ENCODE measurements at places on chromosomes 12 and 14.

GRCh38 chr12:132619386-132620112, 973 bp downstream of the P2RX2 start:
- DNase-seq: no peak

GRCh38 chr12:92294676-92295440, 149.2 kb upstream of the BTG1 start:
- DNase-seq: no peak

DNA sequence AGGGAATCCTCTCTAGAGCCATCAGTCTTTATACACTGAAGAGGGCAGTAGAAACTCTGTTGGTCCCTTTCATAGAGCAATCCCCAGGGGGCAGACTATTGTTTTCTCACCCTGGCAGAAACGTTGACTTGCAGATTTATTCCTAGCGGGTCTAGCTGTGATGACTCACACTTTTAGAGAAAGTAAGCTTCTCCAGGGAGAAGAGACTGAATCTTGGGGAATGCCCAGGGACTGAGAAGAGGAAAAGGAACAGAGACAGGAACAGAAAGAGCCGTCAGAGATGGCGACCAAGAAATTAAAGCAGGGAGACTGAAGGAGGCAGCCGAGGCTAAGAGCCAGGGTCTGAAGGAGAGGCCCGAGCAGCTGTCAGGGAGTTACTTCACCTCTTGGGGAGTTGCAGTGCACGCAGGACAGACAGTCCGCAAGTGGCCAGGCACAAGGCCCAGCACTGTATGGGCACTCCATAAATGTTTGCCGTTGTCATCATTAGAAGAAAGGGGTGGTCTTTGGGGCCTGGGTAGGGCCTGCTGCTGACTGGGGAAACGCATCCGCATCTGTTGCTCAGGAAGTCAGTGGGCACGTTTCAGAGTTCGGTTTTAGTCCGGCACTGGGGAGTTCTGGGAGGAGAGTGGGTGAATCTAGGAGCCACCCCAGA, 13.0 kb downstream of the PLEKHG6 start:
- peak; percentile 85 for DNase-seq

DNA sequence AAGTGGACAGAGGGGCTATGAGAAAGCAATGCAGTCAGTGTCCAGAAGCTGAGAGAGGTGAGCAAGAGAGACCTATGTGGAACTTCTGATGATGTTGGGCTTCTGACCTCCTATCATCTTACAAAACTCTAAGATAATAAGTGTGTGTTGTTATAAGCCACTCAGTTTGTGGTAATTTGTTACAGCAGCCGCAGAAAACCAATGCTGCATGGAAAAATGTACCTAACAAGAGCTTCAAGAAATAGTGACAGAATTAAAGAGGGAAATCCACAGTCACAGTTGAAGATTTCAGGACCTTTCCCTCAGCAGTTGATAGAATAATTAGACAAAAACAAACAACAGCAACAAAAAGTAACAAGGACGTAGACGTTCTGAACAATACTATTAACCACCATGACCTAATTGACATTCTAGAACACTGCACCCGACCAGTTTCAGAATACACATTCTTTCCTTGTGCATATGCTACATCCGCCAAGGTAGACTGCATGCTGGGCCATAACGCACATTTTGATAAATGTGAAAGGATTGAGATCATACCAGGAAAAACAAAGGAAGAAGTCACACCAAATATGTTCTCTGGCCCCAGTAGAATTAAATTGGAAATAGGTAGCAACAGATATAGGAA, 1.8 kb upstream of the EVL start:
- no peak for DNase-seq

GRCh38 chr12:118356809-118357256, 15.9 kb downstream of the TAOK3 start:
- DNase-seq: peak; percentile 85

DNA sequence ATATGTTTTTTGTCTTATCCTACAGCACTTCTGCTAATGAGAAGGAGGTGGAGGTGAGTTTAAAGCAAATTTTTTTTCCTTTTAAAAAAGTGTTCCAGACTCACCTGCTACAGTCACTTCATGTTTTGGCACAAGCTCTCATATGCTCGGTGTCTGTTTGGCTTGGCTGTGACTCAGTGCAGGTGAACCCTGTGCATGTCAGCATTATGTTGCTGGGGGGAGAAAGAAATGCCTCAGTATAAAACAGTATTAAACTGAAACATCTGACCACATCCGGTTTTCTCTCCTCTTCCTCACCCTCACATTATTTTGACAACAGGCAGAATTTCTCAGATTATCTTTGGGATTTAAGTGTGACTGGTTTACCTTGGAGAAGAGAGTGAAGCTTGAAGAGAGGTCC, 105.2 kb downstream of the DNAI7 start:
- no peak for DNase-seq

GRCh38 chr14:55399852-55400251, 11.8 kb downstream of the ATG14 start:
- no peak for DNase-seq

- no peak for DNase-seq
Measured at GRCh38 chr12:89566615-89567014, 40.8 kb upstream of the POC1B start.

- DNase-seq: no peak
Measured at GRCh38 chr14:52148371-52148770, 79.5 kb upstream of the NID2 start.

DNA sequence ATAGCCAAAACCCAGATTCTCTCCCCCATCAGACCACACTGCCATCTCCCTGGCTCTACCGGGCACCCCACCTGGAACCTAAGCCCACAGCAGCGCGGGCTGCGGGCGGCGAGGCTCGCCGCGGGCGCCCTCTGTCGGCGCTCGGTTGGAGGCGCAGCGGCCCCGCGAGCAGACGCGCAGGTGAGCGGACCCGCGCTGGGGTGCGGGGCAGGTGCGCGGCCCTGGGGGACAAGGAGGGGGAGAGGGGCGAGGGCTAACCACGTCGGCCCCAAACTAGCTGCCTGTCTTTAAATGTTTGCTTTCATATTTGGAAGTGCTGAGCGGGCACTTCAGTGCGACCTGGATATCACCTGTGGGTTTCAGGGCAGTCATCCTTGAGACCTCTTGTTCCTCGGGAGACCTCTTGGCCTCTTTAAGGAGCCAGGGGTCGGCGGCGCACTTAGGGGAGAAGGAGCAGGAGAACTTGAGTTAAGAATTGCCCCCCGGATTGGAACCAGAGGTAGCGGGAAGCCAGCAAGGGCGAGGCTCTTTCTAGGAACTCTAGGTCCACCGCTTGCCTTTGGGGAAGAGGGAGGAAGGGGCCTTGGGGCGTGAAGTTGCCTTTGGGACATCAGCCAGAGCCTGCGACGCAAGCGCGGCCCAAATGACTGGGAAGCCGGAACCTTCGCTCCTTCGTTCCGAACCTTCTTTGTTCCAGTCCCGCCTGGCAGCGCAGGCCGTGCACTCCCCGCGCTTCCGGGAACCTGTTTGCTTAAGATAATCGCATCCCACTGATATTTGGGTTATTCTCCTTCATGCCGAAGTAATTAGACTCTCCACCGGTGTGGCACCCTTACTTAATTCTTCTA, 78.7 kb downstream of the NEDD1 start:
- no peak for DNase-seq

DNA sequence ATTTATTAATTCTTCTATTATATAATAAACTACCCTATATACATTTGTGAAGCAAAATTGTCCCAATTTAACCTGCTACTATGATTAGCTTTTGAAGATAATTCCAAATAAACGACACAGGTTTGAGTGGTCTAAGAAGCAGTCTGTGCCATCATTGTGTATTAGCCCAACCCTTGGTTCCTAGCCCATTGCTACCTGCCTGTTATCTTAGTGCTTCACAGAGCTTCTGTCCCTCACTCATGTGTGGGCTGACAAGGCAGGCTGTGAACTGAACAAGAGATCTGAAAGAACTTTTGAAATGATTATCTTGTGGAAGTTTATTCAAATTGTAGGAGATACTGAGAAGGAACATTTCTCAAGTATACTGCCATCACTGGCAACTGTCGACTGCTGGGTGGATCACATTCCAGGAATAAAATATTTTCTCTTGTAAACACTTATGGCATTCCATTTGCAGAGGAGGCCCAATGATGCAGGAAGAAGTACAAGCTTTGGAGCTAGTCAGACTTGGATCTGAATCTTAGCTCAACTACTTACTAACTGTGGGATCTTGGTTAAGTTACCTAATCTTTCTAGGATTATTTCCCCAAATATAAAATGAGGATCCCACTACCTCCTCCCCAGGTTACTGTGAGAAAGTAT, 7.8 kb upstream of the MTERF2 start:
- DNase-seq: peak; percentile 48

GRCh38 chr12:65756956-65757511, 67.2 kb upstream of the HMGA2 start:
- no peak for DNase-seq

DNA sequence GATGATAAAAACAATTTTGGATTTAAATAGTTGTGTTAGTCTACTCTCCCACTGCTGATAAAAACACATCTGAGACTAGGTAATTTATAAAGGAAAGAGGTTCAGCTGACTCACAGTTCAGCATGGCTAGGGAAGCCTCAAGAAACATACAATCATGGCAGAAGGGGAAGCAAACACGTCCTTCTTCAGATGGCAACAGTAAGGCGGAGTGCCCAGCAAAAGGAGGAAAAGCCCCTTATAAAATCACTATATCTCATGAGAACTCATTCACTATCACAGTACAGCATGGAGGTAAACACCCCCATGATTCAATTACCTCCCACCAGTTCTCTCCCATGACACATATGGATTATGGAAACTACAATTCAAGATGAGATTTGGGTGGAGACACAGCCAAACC, 632.1 kb downstream of the SLC16A7 start:
- DNase-seq: no peak

DNA sequence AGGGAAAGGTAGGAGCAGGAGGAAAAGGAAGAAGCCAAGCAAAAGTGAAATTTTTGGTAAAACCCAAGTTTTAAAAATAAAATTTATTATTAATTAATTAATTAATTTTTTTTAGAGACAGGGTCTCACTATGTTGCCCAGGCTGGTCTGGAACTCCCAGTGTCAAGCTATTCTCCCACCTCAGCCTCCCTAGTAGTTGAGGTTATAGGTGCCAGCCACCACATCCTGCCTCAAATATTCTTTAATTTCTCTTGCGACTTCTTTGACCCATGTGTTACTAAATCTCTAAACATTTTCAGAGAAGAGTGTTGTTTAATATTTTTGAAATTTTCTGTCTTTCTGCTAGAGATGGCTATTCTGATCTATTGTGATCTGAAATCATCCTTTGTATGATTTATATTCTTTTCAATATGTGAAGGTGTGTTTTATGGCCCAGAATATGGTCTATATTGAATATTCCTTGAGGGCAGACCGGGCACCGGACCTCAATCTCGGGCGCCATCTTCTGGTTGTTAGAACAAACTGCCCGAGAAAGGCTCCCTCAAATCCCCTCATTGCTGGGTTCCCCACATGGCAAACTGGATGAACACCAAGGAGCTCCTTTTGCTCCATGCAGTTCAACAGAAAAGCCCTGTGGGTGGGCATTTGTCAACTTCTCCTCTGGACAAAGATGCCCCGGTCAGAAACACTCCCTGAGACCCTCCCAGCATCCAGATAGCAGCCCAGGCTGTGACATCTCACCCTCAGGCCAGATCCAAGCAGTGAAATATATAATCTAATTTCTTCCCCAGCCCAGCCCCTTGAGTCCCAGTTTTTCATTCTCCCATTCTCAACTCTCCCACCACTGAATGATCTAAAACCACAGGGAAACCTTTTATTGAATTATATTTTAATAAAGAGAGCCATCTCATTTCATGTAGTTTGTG, 110.5 kb downstream of the ASCL4 start:
- peak; percentile 4 for DNase-seq

DNA sequence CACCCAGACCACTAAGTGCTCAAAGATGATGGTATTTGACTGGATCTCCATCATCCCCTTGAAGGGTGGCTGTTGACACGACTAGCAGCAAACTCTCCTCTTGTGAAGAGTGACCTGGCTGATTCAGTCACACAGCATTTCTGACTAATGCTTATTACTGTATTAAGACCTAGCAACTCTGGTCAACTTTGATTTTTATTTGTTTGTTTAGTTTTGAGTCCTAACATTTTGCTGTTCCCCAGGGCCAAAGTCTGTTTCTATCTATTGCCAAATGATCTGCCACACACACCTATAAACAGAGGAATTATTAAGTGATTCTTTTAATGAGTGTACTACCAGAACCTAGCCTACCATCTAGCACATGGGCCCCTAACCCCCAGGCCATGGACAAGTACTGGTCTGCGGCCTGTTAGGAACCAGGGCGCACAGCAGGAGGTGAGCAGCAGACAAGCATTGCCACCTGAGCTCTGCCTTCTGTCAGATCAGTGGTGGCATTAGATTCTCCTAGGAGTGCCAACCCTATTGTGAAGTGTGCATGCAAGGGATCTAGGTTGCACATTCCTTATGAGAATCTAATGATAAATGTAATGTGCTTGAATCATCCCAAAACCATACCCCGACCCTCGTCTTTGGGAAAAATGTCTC, 120.0 kb downstream of the RPS6KA5 start:
- no peak for DNase-seq

DNA sequence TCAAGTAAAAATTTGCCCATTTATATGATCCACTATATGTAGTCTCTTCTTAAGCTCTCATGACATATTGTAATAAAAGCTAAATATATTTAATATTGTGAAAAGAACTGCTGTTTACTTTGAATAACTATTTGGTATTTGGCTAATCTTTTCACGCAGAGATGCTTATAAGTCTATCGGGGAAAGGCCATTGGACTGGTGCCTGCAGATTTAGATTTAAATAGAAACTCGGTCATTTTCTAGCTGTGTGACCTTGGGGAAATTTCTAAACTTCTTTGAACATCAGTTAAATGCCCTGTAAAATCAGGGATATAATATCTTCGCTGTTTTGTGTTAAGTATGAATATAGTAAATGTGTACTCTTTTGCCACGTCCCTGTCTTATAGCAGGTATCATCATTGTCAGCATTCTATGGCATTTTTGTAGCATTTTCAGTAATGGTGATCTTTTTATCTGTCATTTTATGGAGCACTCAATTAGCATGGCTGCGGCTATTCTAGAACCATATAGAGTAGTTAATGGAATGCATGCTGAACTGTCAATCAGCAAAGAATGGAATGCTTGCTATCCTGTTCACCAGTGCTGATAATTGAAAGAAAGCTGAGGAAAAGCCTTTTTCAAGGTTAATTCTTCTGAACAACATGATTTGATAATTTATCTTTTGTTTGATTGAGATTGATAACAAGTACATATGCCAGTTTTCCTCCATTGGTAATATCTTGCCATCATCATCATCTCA, 181.2 kb downstream of the TMTC2 start:
- DNase-seq: no peak

- DNase-seq: no peak
Measured at GRCh38 chr14:100374876-100375265, 51.7 kb downstream of the SLC25A47 start.
